ENCODE measurements at places on chromosomes 4 and X.

- no peak for DNase-seq
These were observed 1.6 kb downstream of the MTNR1A start for GRCh38 chr4:186553717-186554116.

DNA sequence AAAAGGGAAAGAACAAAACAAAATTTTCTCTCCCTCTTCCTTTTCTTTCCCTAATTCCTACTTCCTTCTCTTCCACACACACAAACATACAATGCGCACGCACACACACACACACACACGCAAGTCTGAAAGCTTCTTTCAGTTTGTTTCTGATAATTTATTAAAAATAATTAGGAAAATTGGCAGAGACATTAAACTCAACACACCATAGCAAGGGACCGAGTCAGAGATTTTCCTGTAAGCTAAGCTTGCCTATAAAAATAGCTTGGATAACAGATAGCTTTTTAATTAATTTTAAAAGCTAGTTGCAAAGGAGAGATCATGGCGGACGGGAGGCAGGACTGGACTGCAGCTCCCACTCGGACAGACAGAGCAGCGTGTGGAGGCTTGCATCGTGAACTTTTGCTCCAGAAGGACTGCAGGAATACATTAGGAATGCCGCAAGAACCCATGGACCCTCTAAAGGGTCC is 92.6 kb upstream of the MAPK10 start:
- no peak for DNase-seq

DNA sequence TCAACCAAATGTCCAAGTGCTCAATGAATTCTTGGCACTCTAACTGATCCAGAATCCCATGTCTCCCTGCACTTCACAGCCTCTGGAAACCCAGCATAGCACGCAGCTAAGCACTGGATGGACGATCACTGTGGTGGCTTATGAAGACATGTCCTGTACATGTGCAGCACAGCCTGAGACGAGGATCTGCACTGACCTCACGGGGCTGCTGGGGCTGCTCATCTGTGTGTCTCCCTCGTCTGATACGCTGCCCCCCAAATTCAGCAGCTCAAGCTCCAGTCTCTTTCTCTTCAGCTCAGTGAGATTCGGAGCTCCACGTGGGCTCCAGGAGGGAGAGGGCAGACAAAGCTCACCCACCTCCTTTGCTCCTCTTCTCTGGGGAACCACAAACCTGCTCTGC is 126.9 kb downstream of the CPZ start:
- DNase-seq: no peak

DNA sequence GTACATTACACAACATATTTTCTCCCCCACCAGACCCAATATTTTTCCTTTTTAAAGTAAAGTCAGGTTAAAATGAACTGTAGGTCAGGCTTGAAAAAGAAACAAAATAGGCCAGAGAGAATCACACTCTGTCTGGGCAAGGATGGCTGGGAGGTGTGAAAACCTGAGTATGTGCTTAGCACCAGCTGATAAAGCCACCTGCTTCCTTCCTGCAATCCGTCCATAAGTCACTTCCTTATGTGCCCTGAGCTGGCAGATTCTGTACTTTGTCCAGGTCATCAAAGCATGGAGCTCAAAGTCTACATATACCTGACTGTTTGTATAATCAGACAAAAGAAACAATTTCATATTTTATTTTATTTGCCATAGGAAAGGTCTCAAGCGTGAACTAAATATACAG is 37.7 kb downstream of the ANTXR2 start:
- no peak for DNase-seq

DNA sequence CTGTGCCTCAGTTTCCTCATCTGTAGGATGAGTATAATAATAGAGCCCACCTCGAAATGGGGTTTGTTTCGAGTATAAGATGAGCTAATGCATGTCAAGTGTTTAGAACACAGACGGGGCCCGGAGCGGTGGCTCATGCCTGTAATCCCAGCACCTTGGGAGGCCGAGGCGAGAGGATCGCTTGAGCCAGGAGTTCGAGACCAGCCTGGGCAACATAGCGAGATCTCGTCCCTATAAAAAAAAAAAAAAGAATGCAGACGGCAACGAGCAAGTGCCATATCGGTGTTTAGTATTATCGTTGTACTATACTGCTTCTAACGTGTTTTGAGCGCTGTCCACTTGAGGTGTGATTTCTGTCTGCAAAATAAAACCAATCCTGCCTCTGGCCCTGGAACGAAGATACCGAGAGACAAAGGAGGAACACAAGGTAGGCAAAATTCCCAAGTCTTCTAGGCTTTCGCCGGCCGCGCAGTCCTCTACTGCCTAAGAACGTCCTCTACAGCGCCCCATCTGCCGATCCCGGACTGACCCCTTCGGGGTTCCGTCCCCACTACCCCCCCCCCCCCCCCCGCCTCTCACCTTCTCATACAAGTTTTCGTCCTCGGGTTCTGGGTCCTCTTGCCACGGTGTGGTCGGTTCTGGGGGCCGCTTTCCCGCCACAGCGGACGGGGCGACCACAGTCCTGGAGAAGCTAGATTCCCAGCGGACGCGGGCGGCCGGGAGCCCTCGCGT is 442 bp downstream of the NDUFB11 start:
- peak; percentile 38 for DNase-seq

DNA sequence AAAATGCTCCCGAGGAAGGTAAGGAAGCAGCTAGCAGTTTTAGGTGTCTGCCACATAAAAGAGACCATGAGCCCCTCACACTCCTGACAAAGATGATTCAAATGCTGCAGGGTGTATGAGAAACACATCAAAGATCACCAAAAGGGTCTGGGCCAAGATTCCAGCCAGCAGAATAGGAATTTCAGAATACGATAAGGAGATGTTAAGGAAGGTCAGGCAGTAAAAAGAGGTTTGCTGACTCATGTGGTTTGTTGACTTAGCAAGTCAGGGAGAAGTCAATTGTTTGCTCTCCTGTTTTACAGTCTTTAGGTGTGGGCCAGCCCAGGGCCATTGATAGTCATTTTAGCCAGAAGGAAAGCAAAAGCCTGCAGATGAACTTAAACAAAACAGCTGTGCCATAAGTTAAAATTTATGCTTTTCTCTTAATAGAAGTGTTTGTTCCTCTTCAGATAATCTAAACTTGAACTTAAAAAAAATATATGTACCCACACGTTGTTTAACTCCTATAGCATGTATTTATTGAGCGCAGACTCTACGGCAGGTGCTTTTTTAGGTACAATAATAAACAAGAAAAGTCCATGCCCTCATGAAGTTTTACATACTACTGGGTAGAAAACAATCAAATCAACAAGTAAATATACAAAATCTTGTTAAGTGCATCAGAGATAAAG is 115.6 kb downstream of the CAMK2D start:
- DNase-seq: peak; percentile 76
